ENCODE measurements at places on chromosomes 12 and 14.

DNA sequence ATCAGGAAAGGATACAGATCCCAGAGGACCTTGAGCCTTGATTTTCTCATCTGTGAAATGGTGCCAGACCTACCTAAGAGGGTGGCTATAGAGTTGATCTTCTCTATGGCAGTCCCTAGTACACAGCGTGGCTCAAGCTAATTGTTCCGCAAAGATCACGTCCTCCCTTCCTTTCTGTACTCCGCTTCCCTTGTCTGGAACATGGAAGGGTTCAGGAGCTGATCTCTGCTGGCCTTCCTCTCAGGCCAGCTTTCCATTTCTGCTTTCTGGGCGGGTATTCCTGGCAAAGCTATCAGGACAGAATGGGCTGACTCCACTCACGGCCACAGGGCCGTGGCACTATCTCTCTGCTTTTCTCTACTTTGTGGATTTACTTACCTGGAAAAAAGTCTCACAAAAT, 6.5 kb downstream of the CAMKK2 start:
- DNase-seq, result no peak

DNA sequence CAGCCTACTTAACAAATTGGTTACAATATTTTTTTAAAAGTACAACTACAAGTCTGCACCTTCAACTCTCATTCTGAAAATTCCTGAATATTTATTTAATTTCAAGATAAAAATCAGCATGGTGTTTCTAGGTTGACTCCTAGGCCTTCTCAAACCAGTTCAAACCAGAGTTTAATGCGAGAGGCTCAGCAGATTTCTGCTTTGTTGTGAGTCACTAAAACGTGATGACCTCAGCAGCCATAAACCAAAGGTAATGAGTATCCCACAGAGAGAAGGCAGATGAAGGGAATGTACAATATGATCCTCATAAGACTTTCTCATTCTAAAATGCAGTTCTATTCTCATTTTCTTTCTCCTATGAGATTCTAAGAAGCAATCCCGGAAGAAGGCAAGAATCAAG, 1.5 kb downstream of the PRDM4 start:
- DNase-seq, result no peak

GRCh38 chr12:116299665-116300328, 22.3 kb upstream of the MED13L start:
- no peak for DNase-seq

DNA sequence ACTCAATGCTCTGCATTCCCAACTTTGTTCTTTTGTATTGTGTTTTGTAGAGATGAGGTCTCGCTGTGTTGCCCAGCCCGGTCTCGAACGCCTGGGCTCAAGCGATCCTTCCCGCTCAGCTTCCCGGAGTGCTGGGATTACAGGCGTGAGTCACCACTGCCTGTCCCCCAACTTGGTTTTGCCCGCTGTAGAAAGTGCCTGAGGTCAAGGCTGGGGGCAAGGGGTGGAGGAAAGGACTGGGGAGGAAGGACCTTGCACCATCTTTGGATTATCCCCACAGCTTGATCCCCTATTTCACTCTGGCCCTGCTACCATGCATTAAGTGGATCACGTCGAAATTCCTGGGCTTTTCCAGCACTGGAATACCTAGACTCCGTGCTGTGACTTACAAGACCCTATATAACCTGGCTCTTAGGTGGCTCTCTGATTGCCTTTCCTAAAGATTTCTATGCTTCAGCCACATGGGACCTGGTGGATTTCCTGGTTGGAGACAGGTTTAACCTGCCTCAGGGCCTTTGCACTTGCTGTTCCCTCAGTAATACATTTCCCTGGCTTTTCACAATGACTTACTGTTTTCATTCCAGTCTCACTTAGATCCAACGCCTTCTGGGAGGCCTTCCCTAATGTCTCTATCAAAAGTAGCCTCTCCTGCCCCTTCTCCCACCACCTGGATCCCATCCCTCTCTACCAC, 608 bp upstream of the PIANP start:
- DNase-seq, result no peak
